ENCODE measurements at places on chromosomes 3 and 15. TPM values are rescaled to one million over a fixed set of nuclear protein-coding genes. Genes with fewer than 3 reads are reported as not detected.

DNA sequence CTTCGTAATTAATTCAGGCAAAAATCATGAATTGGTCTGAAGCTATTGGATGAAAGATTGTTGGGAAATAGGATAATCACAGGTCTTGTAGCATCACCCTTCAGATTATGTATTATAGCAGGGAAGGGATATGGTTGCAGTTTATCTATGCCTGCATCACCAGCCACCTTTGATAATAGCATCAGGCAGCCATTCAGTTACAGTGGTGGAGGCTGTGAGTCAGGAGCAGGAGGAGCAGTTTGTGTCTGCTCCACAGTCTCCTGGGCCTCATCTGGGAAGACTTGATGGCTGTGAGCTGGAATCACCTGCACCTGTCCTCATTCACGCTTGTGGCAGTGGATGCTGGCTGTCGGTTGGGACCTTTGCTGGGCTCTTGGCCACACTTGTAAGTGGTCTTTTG lies 104.3 kb upstream of the PLXNA1 start:
- H3K36me3 ChIP-seq: no peaks in the 10 kb centered on the region
- no peaks in the 10 kb centered on the region for H3K27me3 ChIP-seq
- no peak for DNase-seq
- H3K27ac ChIP-seq: no peak overlapping the region
- no peaks in the 10 kb centered on the region for H3K4me1 ChIP-seq

DNA sequence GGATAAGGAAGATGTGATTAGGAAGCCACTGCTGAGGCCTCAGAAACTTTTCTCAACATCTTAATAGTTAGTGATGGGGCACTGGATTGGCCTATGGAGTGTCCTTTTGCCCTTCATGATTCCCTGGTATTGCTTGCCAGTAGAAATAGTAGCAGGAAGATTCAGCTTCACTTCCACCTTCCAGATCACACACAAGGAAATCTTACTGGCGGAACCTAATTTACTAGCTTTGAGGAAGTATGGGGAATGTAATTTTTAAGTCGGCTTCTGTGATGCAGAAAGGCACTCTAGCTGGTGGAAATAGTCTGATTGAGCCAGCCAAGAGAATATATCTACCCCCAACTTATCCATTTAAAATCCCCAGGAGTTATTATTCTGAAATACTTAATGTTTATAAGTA lies 46.5 kb downstream of the LPP start:
- H3K36me3 ChIP-seq: no peaks in the 10 kb centered on the region
- no peak for DNase-seq
- H3K27ac ChIP-seq: no peak overlapping the region
- H3K27me3 ChIP-seq: no peaks in the 10 kb centered on the region

DNA sequence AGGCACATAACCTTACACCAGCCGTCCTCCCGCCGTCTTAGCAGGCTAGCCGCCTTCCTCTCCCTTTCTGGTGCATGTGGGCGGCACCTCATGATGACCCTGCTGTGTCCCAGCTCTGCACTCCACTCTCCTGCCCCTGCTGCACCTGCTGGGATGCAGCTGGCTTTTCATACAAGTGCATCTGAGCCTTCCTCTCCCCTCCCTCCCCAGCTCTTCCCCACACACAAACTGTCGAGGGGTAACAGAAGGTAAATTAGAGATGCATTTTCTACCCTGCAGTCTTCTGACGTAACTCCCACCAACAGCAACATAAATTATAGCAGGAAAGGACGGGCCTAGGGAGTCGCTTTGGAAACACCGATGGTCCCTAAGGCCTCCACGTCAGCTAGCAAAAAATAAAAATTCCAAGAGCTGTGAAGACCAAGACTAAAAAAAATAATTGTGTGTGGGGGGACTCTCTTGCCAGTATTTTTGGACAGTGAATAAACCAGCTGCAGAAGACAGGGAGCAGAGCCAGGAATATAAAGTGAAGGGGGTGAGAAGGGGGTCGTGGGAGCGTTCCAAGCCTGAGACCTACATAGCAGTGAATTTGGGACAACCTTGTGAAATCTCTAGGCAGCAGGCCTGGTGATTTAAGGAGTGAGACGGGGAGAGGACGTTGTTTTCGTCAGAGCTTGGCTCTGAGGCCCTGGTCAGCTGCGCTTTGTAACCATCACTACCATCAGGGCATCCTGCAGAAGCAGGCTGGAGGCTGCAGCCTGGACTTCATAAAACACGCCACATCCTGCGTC lies 216.2 kb downstream of the ADAMTS17 start:
- H3K27ac ChIP-seq: no peak overlapping the region
- no peaks in the 10 kb centered on the region for H3K27me3 ChIP-seq
- DNase-seq: peak; percentile 14

DNA sequence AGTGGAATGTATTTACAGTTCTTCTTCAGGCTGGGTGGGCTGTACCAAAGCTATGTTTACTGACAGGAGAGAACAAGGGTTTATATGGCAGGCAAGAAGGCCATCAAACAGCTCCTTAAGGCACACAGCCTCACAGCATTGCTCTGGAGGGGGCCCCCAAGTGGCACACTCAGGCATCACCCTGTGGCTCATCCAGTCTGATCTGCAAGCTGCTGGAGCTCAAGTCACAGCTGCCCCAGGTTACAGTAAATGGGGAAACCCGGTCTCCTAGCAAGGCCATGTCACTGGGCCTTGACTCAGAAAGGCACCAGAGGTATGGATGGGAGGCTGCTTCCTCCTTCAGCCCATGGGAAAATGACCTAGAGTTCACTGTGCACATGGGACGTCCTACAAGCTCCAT lies 67.5 kb downstream of the TFG start:
- no peaks in the 10 kb centered on the region for H3K36me3 ChIP-seq
- H3K27me3 ChIP-seq: no peaks in the 10 kb centered on the region
- H3K27ac ChIP-seq: no peak overlapping the region
- DNase-seq: no peak
- H3K4me3 ChIP-seq: no peak overlapping the region

The GATM gene
- total RNA-seq: 45.6 TPM

The CDHR4 gene
- total RNA-seq: not detected

DNA sequence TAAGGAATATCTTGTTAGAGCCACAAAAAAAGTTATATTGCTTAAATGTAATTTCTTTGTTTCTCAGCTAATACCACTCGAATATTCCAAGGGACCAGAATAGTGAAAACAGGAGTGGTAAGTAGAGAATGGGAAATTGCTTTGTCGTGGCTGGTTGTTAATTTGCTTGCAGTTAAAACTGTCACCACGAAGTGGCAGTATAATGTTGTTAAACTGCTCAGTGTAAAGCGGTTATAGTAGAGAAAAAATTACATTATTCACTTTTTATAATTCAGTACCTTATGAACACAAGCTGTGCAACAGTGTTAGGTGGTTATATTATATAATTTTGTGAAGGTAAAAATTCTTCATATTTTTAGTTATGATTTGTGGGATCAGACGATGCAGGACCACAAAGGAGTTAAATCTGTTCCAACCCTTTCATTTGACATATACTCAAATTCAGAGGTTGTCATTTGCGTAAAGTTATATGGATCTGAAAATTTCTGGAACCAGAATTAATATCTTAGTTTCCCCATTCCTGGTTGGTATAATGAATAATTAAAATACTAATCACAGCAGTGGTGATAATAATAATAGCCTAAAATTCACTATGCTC lies 171.8 kb downstream of the FEZF2 start:
- H3K4me3 ChIP-seq: no peak overlapping the region
- H3K4me1 ChIP-seq: no peaks in the 10 kb centered on the region
- H3K36me3 ChIP-seq: peaks cover 9% of the 10 kb centered on the region

- no peak overlapping the region for H3K4me3 ChIP-seq
- peaks cover 37% of the 10 kb centered on the region for H3K4me1 ChIP-seq
- H3K27me3 ChIP-seq: no peaks in the 10 kb centered on the region
- H3K36me3 ChIP-seq: no peaks in the 10 kb centered on the region
- no peak overlapping the region for H3K27ac ChIP-seq
Observed at GRCh38 chr3:43921056-43921648, 230.4 kb downstream of the ABHD5 start.

The LNP1 gene
- 10.7 TPM for total RNA-seq

DNA sequence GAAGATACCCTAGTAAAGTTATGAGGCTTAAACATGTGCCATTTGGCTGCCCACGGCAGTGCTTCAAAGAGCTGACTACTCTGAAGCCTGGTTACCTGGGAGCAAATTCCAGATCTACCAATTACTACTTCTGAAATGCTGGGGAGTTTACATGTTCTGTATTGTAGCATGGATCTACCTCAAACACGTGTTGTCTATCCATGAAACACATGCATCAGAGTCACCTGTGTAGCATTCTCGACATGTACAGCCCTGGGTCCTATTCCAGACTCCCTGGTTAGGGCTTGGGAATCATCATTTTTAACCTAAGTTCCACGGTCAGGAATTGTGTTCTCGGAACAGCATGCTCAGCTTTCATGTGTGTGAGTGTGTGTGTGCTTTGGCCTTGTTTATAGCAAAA lies 599.3 kb upstream of the MDFIC2 start:
- H3K4me3 ChIP-seq: no peak overlapping the region
- H3K4me1 ChIP-seq: no peaks in the 10 kb centered on the region
- no peak for DNase-seq
- H3K27ac ChIP-seq: no peak overlapping the region

The AQP9 gene
- total RNA-seq: 0.78 TPM

The CCR3 gene
- total RNA-seq: not detected

The DNAJC13 gene
- total RNA-seq: 47.3 TPM

GRCh38 chr3:32498252-32498651 lies 4.4 kb downstream of the CMTM6 start:
- no peak for DNase-seq
- H3K27ac ChIP-seq: no peak overlapping the region
- H3K4me3 ChIP-seq: no peak overlapping the region
- no peaks in the 10 kb centered on the region for H3K27me3 ChIP-seq

- H3K4me1 ChIP-seq: no peaks in the 10 kb centered on the region
- H3K27me3 ChIP-seq: no peaks in the 10 kb centered on the region
- H3K4me3 ChIP-seq: no peak overlapping the region
Observed at GRCh38 chr3:7917443-7918151, 584.0 kb upstream of the LMCD1 start.

GRCh38 chr3:129277829-129278271 lies 820 bp upstream of the HMCES start:
- H3K4me3 ChIP-seq: no peak overlapping the region
- peaks cover 44% of the 10 kb centered on the region for H3K36me3 ChIP-seq
- H3K27me3 ChIP-seq: no peaks in the 10 kb centered on the region
- H3K4me1 ChIP-seq: peaks cover 5% of the 10 kb centered on the region
- peak overlapping the region; percentile 93 for H3K27ac ChIP-seq

DNA sequence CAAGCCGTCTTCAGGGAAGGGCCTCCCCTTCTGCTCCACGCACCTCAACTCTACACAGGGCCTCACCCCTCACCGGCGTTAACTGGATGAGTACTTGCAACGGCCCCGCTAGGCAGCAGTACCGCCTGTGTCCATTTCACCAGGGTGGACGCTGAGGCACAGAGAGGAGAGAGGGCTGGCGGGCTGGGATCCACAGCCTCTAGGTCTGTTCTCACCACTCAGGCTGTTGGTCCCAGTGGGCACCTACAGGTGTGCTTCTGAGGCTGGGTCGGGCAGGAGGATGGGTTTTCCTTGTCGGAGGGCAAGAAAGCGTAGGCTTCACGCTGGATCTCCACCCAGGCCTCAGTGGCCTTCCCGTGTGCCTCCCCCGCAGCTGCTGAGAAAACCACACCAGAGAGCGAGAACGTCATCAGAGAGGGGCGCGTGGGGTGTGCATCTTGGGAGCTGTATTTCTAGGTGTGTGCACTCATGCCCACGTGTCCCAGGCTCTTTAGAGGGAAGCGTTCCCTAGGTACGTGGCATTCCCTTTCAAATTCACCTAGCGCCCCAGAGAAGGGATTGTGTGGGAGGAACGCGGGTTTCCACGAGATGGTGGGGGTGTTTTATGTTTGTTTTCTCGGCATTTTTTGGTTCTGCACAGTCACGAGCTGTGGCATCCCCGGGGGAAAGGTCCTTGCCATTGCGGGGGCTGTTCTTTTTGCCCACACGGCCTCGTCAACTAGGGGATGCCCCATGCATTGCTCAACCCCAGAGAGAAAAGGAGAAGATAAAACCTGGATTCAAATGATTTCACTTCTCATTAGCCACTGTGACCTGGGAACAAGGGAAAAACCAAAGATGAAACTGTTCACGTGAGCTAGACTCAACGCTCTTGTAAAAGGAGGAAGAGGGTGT lies 67.7 kb downstream of the MGLL start:
- H3K27ac ChIP-seq: no peak overlapping the region
- no peaks in the 10 kb centered on the region for H3K27me3 ChIP-seq
- H3K4me1 ChIP-seq: no peaks in the 10 kb centered on the region
- DNase-seq: no peak

The ADAMTS9 gene
- total RNA-seq: 44.2 TPM

The C3orf70 gene
- total RNA-seq: 2.1 TPM

The FRMD5 gene
- 0.94 TPM for total RNA-seq

DNA sequence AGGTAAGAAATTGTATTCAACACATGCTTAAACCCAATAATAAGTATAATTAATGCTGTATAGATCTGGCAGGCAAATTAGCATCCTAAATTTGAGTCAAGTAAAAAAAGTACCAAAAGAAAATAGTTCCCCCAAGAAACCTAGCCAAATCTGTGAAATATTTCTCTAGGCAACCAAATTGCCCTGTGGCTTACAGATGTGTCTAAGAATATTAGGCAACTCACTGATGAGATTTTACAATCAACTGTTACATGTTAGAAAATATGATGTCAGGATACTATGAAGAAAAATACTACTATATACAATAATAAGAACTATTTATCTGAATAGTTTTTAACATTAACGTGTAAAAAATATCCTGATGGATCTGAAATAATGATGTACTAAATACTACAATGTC lies 397.1 kb downstream of the TIGIT start:
- no peak overlapping the region for H3K27ac ChIP-seq
- DNase-seq: no peak
- H3K27me3 ChIP-seq: no peaks in the 10 kb centered on the region
- H3K36me3 ChIP-seq: no peaks in the 10 kb centered on the region

DNA sequence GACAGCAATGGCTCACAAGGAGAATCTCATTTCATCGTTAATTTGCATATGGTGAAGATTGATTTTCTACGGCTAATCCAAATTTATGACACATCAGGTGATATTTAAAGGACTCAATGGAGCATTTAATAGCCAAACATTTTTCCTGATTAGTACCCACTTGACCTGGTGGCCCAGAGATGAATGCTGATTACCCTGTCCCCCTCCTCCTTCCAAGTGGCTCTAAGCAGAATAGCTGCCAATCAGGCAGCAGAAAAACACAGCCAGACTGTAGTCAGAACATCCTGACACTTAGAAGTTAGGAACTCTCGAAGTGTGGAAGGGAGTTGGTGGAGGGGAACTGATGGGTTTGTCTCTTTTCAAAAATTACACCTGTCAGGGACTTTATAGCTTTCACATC lies 302.5 kb downstream of the ZNF621 start:
- no peak overlapping the region for H3K4me3 ChIP-seq
- H3K36me3 ChIP-seq: no peaks in the 10 kb centered on the region
- no peaks in the 10 kb centered on the region for H3K27me3 ChIP-seq
- DNase-seq: no peak
- no peak overlapping the region for H3K27ac ChIP-seq
- peaks cover 19% of the 10 kb centered on the region for H3K4me1 ChIP-seq

- H3K27me3 ChIP-seq: no peaks in the 10 kb centered on the region
- H3K36me3 ChIP-seq: no peaks in the 10 kb centered on the region
Observed at GRCh38 chr3:145902166-145902565, 258.8 kb downstream of the PLOD2 start.

The VWA5B2 gene
- total RNA-seq: 0.45 TPM
